ENCODE measurements at places on chromosomes 6 and 20.

GRCh38 chr6:6529275-6529674, 59.2 kb upstream of the LY86 start:
- DNase-seq, result no peak

DNA sequence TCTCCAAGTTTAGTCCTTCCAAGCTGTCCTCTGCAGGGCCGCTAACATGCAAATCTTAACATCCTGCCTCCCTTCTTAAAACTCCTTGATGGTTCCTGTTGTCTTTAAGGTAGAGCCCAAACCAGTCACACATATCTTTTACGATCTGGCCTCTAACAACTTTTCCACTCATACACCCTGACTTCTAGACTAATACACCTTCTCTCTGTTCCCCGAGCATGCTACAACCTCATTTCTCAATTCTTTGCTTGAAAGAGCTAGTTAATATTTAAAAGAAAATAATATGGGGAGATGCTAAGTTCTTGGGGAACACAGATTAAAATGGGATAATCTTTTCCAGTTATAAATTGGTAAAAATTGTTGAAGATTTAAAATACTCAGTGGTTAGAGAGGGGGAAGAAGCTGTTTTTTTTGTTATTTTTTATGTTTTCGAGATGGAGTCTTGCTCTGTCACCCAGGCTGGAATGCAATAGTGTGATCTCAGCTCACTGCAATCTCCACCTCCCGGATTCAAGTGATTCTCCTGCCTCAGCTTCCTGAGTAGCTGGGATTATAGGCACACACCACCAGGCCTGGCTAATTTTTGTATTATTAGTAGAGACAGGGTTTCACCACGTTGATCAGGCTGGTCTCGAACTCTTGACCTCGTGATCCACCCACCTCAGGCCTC, 250.7 kb downstream of the MAFB start:
- DNase-seq, result no peak

DNA sequence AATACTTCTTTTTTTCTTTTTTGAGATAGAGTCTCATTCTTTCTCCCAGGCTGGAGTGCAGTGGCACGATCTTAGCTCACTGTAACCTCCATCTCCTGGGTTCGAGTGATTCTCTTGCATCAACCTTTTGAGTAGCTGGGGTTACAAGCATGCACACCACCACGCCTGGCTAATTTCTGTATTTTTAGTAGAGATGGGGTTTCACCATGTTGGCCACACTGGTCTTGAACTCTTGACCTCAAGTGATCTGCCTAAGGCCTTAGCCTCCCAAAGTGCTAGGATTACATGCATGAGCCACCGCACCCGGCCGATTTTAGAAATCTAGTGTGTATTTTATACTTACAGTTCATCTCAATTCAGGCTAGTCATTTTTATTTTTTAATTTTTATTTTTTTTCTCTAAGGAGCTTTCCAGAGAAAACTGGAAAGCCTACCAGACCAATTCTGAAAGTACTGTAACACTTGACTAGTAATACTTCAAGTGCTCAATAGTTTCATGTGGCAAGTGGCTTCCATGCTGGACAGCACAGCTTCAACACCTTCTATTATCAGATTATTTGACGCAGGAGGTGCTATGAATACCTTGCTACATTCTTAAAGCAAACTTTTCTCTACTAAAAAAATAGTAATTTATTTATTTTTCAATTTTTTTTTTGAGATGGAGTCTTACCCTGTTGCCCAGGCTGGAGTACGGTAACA, 25.0 kb downstream of the POLR1C start:
- no peak for DNase-seq

DNA sequence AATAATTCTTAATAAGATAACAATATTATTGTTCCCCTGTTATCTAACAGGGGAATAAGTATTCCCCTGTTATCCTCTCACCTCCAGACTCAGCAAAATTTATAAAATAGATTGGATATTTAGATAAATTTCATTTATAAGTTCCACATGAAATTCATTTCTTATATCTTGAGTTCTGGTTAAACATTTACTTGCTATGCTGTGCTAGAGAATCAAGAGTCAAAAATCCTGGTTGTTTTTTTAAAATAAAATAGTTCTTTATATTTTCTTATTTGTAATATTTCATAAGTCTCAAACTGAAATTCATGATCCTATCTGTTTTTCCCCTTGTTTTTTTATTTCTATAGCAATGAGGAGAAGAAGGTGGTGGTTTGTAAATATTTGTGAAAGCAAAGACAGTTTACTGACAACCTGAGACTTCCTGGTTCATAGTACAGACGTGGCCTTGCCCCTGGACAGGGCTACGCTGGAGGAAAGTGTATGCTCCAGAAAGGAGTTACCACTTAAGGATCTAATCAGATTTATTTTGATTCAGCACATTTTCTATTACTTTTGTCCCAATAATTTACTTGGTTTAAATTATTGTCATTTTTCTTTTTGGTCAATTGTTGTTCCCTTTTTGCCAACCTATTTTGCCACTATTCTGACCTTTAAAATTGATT, 37.8 kb upstream of the MARCKS start:
- no peak for DNase-seq

DNA sequence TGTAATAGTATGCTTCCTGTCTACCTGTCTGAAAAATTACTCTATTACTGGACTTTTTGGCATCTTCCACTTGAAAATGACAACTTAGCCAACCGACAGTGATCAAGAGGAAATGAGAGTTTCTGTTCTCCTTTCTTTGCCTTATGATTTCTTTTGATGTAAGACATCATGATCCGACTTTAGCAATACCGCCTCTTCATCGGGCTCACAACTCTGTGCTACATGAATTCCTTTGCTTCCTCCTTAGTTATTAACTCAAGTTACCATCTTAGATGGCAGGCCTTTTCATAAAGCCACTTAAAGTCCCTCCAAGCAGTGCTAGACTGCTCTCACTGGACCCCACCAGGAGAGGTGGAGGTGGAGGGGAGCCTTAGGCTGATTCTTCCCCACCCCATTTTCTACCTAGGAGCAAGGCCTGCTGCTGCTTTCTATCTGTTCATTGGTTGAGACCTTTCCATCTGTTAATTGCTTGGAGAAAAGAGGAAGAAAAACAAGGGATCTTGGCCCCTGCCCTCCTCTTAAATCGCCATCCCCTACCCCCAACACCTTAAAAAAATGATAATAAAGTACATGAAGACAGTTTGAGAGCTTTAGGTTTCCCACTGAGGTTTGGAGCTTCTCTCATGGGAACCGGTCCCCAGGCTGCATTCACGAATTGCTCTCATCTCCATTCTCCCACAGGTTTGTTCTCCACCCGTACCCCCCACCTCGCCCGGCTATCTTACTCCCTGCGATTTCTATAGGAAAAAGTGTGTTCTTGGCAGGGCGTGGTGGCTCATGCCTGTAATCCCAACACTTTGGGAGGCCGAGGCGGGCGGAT, 21.6 kb upstream of the MCM3 start:
- no peak for DNase-seq

DNA sequence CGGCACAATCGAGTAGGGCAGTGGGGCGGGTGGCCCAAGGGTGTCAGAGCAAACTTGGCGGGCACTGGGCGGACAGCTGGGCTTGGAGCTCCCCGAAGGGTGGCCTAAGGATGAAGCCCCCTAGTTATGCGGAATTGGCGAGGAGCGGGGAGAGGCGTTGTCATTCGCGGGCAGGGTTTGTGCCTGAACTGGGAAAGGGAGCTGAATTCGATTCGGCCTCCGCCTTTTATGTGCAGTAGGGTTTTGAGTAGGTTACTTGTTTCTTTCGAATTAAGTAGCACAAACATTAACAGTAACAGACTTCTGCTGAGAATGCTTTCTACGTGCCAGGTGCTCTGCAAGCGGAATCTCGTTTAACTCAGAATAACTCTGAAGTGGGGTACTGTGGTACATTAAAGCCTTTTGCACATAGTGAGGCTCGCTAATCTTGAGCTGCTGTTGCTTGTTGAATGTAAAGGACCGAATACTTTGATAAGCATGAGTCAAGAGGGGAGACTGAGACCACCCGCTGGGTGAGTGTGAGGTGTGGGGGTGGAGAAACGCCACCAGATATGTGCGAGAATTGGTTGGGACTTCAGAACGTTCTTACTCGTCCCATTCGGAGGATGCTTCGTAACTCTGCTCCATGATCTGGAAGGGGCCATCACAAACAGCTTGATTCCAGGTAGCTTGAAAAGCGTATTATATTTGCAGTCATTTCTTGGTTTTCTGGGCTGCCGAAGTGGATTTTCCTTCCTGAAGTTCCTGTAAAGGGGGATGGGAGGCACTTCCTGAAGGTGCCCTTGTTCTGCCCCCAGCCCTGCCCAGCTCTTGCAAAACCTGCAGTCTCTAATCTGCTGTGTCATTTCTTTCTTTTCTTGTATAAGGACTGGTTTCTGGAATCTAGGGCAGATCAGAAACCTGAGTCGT, 833 bp downstream of the RAB5IF start:
- DNase-seq, result no peak

DNA sequence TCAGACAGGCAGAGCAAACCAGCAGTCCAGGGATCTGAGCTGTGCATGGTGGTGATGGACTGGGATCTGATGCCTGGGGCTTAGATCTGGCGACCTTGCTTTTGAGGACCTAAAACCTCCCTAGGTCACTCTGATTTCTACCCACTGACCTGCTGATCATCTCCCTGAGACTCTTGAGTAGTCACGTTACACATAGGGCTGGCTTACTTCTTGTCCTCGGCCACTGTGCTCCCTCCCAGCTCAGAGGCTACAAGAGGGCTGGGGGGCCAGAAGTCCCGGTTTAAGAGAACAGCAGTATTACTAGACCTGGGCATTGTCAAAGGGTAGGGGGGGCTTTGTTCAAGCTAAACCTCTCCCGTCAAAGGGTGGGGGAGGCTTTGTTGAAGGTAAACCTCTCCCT, 5.5 kb downstream of the DYNLT1 start:
- no peak for DNase-seq

DNA sequence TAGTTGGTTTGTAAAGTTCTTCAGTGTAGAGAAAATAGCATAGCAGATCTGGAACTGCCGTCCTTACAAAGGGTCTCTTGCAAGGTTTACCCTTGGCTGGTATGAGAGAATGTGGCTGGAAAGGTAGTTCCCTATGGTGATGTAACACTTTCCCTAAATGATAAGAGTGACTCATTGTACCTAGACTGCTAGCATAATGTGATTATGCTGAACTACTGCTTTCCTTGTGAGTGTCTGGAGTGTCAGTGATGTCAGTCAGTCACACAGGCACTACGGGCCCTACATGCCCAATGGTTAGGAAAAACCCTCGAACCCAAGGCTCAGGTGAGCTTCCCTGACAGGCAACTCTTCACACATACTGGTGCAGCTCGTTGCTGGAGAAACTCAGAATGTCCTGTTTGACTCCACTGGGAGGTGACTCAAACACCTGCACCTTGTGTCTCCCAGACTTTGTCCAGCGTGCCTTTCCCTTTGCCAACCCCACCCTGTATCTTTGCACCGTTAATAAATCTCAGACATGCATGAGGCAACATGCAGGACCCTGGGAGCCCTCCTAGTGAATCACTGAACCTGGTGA, 28.4 kb upstream of the LY86 start:
- no peak for DNase-seq

- DNase-seq, result no peak
These were observed 78.0 kb upstream of the AFDN start for GRCh38 chr6:167748458-167749379.

GRCh38 chr6:53294095-53294494, 54.7 kb downstream of the ELOVL5 start:
- no peak for DNase-seq

DNA sequence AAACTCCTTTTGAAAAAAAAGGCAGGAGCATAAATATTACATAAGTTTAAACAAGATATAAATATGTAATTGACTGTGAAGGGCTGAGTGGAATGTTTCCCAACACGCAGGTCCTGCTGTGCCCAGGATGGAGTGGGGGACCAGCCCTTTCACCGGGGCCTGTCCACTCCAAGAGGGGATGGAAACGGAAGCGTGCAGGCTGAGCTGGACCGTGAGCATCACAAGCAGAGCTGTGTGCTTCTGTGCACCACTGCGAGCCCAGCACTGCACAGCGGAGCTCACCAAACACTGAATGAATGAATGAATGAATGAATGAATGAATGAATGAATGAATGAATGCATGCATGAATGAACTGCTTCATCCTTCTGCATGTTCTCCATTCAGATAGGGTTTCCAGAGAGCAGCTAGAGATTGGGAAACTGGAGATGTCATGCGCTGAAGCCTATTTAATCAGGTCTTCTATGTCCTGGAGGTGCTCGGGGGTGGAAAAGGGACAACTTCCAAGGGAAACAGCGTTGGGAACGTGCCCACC, 157.7 kb downstream of the ANKRD60 start:
- no peak for DNase-seq

GRCh38 chr20:32999603-33000250, 4.5 kb downstream of the SUN5 start:
- DNase-seq, result no peak

GRCh38 chr6:16567071-16567470, 194.2 kb downstream of the ATXN1 start:
- no peak for DNase-seq

- DNase-seq, result no peak
These were observed 48.2 kb downstream of the GMDS start for GRCh38 chr6:2197177-2197671.

GRCh38 chr20:8542110-8542486, 410.0 kb downstream of the PLCB1 start:
- no peak for DNase-seq

DNA sequence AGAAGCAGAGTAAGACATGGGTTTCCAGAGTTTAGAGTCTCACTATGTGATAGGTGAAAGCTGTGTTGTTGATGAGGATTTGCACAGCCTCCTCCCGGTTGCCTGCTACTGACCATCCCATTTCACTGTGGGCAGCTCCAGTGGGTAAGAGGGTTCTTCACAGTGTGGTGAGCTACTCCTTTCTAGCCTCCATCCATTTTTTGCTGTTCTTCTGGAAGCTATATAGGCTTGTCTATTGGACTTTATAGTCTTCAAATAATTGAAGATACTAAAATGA, 13.4 kb downstream of the UST start:
- no peak for DNase-seq

DNA sequence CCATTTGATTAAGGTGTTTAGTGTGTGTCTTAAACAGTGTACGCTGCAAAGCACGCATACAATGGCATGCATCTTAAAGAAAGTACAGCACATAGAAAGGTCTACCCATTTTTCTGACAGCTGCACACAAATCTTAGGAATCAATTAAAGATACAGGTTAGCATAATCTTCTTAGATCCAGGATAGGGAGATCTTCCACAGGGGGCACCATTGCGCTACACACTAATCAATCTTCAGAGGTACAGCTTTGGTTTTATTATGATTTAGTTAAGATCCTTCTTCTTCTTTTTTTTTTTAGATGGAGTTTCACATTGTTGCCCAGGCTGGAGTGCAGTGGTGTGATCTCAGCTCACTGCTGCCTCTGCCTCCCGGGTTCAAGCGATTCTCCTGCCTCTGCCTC, 63.7 kb upstream of the BEND3 start:
- no peak for DNase-seq

- DNase-seq, result no peak
These were observed 4.8 kb downstream of the SLC2A12 start for GRCh38 chr6:134047673-134048072.

- DNase-seq, result no peak
These were observed 169.5 kb downstream of the OTOR start for GRCh38 chr20:16917636-16918035.

- DNase-seq, result no peak
These were observed 952 bp upstream of the BRPF3 start for GRCh38 chr6:36195471-36196112.

GRCh38 chr6:27608916-27609883, 136.3 kb upstream of the ZNF184 start:
- DNase-seq, result no peak

All from activated CD4-positive, CD25-positive, alpha-beta regulatory T cell (primary cell).